ENCODE measurements at places on chromosomes 3 and 15.

DNA sequence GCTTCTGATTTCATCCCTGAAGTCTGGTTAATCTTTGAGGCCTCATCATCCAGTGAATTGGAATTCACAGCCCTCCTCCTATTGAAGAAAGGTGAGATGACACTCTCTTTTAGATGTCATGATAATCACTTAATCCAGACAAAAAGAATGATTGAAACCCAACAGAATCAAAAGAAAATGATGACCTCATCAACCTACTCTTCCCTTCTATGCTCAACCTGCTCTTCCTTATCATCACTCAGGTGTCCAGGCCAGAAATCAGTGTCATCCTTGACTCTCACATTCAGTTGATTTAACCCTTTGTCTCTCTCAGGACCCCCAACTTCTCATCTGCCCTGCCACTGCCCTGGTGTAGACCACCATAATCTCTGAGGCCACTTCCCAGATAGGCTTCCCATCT is 11.8 kb downstream of the PLA2G4E start:
- DNase-seq: no peak

- no peak for DNase-seq
Observed at GRCh38 chr15:58257776-58258325, 119.7 kb downstream of the AQP9 start.

- no peak for DNase-seq
Observed at GRCh38 chr3:127172211-127172610, 20.7 kb upstream of the PRR23E start.

DNA sequence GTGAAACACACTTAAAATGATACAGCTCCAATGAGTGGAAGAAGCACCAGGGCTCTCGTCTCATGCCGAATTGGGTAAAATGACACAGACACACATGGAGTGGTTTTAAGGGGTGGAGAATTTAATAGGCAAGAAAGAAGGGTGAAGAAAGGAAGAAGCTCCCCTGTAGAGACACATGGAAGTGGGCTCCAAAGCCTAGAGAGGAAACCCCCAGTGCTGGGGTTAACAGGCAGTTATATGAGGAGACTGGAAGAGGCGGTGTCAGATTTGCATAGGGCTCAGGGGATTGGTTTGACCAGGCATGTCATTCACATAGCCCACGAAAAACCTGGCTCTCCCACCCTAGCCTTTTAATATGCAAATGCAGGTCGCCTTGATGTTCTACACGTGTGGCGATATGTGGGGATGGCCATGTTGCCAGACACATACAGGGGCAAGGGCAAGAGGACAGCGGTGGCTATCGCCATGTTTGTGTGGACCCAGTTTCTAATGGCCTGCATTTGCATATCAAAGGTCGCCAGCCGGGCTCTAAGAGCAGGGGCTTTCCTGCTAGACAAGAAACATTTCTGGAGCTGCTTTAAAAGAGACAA is 1.9 kb upstream of the DPH6 start:
- no peak for DNase-seq

DNA sequence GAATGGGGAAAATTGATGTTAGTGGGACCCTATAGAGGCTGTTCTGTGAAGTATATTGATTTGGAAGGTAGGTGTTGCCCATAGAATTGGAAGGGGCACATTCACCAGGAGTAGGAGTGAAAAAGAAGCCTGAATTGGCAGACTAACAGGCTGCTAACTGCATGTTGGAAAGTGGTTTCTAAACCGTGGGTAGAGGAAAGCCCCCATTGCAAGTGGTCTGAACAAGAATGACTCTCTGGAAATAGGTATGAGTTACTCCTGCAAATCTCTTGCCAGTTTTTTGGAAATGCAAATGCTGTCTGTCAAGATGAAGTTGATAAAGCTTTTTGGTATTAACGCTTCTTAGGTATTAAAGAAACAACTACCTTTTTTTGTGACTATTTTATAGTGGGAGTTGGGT is 3.5 kb downstream of the UBE2E1 start:
- DNase-seq: no peak

GRCh38 chr3:172290457-172290856 is 157.8 kb downstream of the GHSR start:
- DNase-seq: no peak

DNA sequence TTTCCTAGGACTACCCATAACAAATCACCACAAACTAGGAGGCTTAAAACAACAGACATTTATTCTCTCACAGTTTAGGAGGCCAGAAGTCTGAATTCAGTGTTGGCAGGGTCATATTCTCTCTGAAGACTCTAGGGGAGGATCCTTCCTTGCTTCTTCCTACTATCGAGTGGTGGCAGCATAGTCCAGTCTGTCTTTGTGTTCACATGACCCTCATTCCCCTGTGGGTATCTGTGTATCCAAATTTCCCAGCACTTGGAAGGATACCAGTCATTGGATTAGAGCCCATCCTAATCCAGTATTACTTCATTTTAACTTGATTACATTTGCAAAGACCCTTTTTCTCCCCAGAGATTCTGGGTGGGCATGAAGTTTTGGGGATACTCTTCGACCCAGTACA is 63.8 kb downstream of the GMPS start:
- no peak for DNase-seq

- DNase-seq: no peak
Observed at GRCh38 chr3:41244620-41245336, 45.5 kb downstream of the CTNNB1 start.

DNA sequence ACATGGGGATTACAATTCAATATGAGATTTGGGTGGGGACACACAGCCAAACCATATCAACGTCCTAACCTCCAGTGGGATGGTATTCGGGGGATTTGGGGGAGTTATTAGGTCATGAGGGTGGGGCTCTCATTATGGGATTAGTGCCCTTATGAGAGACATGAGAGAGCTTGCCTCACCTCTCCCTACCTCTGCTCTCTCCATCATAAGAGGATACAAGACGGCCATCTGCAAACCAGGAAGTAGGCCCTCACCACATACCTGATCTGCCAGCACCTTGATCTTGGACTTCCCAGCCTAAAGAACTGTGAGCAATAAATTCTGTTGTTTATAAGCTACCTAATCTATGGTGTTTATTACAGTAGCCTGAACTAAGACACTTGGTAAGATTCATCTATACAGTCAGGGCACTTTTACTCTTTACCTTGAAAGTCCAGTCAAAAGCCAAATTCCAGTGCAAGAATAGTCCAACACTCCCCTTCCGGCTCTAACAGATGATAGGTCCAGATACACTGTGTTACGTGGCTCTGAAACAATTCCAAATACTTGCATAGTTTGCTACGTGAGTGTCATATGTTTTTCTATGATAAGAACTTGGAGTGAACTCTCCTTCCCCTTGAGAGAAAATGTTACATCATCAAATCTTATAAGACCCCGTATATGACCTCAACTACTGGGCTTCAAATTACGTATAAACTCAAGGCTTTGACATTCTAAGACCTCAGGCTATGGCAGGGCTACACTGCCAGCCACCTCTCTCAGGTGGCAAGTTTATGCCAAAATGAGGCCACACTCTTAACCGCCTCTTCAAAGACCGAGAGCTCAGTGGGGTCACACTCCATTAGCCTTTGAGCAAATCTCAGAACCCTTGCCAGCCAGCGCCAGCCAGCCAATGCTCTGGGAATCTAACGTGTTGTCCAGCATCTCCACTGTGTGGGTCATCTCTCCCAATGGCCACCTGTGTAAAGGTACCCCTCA is 129.9 kb downstream of the XXYLT1 start:
- no peak for DNase-seq

- DNase-seq: no peak
Observed at GRCh38 chr3:177589911-177590381, 392.7 kb upstream of the TBL1XR1 start.

GRCh38 chr15:69359722-69360121 is 54.4 kb upstream of the KIF23 start:
- DNase-seq: no peak

GRCh38 chr3:140553591-140553990 is 124.3 kb upstream of the TRIM42 start:
- DNase-seq: no peak

DNA sequence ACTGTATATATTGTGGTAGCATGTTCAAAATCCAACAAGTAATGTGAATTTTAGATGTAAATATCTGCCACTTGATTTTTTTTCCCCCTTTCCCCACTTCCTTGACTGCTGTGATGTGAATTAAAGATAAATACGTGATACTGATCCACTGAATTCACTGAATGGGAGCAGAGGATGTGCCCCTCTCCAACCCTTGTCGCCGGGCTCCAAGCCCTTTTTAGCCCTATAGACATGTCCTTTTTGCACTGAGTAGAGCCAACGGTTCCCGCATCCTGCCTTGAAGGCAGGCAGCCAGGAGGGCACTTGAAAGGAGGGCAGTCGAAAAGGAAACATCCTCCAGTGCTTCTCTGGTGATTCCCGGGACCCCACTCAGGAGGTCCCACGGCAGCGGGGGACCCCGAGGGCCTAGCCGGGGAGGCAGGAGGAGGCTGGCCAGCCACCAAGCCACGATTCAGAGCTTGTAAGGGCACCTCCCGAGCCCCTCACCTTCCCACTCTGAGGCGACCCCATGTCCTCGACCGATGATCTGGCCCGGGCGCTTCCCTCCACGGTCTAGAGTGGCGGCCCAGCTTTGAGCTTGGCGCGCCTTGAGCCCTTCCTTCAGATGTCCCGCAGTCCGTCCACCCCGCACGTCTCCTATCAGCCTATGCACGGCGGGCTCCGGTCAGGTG is 901 bp upstream of the MANF start:
- DNase-seq: no peak

- DNase-seq: no peak
Observed at GRCh38 chr3:39780352-39780751, 29.1 kb upstream of the MYRIP start.

- no peak for DNase-seq
Observed at GRCh38 chr3:149717391-149718056, 34.8 kb downstream of the COMMD2 start.

- DNase-seq: no peak
Observed at GRCh38 chr3:145384307-145384706, 776.7 kb downstream of the PLOD2 start.

DNA sequence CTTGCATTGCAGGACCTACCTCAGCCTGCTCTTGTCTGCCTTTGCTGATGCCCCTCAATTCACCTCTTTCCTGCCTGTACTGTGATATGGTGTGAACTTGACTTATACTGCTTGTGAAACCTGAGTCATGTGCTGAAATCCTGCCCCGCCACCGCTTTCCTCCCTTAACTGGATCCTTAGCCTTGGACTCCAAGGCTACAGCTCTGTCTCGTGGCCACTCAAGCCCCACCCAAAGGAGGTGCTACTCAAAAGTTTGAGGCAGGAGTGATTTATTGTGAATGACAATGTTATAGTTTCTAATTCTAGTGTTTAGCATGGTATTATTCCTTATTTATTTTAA is 56.1 kb downstream of the MYZAP start:
- no peak for DNase-seq

DNA sequence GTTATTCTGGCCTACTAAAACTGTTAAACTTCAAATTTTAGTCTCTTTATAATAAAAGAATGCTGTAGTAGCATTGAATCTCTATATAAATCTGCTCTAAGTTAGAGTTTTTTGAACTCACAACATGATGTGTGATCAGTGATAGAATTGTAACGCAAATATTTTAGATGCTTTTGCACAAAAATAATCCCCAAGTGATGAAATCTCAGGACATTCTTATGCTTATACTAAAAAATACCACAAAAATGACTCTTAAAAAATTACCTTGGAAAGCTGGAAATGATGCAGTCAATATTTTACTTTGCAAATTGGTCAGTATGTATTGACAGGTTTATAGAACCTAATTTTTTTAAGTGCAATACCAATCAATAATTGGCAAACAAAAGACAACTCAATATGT is 375.3 kb downstream of the TBC1D5 start:
- no peak for DNase-seq

DNA sequence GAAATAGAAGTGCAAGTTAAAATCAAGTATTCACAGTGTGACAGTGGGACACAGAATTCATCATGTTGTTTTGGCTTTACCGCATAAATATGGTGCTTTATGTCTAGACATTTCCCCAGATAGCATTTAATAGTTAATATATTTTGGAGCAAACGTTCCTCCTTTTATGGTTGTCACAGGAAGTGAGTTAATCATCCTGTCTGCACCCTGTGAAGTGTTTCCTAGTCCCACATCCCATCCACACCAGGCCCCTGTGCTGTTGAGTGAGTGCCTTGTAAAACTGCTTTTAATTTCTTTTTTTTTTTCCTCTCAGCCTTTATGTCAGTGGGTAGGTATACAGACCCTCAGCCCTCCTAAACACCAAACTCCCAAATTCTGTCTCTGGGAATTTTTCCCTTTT is 393.7 kb downstream of the FEZF2 start:
- DNase-seq: no peak

- DNase-seq: no peak
Observed at GRCh38 chr3:104137116-104137515, 1229.6 kb upstream of the ALCAM start.

GRCh38 chr3:13199006-13199776 is 126.0 kb upstream of the IQSEC1 start:
- no peak for DNase-seq

GRCh38 chr3:45537616-45537969 is 57.0 kb upstream of the LIMD1 start:
- DNase-seq: no peak

DNA sequence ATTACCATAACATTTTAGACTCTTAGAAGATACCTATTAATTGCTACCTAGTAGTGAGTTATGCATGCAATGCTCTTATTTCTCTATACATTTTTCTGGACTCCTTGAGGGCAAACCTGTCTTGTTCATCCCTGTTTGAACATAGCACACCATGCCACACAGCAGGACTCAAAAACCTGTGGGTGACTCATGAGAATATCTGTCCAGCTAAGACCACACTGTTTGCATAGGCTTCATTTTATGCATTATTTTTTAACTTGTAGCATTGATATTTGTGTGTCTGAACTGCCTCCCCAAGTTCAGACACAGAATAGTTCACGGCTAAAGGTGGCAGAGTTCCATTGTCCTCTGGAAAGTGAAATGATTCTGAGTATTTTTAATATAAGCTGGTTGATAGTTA is 1.8 kb downstream of the LMCD1 start:
- no peak for DNase-seq

- DNase-seq: no peak
Observed at GRCh38 chr3:195407531-195408409, 35.0 kb downstream of the ACAP2 start.

GRCh38 chr15:59999612-60000112 is 4.4 kb upstream of the FOXB1 start:
- no peak for DNase-seq

GRCh38 chr15:52113235-52113634 is 660 bp upstream of the BCL2L10 start:
- no peak for DNase-seq

DNA sequence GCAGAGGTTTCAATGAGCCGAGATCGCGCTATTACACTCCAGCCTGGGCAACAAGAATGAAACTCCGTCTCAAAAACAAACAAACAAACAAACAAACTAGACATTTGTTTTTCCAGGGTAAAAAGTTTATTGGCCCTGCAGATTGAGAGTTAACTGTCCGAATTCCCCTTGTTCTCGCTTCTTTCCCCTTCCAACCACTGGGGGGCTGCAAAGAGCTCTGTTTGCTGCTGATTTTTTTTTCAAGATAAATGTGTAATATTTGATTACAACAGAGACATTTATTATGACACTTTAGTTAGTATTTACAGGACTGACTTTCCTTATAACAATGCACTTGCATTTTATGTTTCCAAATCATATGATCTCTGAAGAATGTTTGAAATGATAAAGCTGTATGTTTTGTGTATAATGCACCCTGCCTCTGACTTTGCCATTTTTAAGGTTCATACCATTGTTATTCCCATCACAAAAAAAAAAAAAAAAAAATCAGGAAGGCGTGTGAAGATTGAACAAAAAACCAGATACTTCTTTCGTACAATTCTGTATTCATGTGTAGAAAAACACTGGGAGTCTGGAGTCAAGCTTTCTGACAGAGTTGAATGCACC is 2.8 kb downstream of the CLSTN2 start:
- DNase-seq: peak; percentile 57

GRCh38 chr3:126537730-126538281 is 13.9 kb downstream of the CHST13 start:
- peak; percentile 60 for DNase-seq
